ENCODE measurements at places on chromosomes 2 and 18. TPM values are rescaled to one million over a fixed set of nuclear protein-coding genes. Genes with fewer than 3 reads are reported as not detected.

The MYCN gene
- total RNA-seq, result not detected

The COBLL1 gene
- total RNA-seq, result 0.67 TPM

The RAB27B gene
- total RNA-seq, result 1.3 TPM

The LTBP1 gene
- 357 TPM for total RNA-seq

The METAP1D gene
- 4.9 TPM for total RNA-seq

The GKN1 gene
- not detected for total RNA-seq

The TGFA gene
- total RNA-seq, result not detected

The KCNF1 gene
- total RNA-seq, result 0.59 TPM

The TMX3 gene
- 26.5 TPM for total RNA-seq

The CD8B gene
- total RNA-seq, result not detected

The AOX1 gene
- 36.7 TPM for total RNA-seq

The ALKAL2 gene
- total RNA-seq, result not detected
